ENCODE measurements at places on chromosomes 5 and 9.

DNA sequence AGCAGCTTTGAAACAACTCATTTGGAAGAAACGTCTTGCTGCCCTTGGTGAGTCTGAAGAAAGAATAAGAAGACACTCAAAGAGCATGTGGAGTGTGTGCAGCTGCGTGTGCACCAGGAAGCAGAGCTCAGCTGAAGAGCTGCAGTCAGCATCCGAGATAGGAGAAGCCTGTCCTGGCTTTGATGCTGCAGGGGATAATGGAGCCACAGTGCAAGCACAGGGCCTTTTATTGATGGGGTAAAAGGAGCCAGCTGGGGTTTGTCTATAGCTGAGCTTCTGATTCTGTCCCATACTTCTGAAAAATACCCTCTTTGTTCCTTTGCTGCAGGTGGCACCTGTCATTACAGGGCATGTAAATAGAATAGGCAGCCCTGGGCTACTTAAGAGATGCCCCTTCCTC, 375.7 kb upstream of the ZNF462 start:
- no peak for DNase-seq

DNA sequence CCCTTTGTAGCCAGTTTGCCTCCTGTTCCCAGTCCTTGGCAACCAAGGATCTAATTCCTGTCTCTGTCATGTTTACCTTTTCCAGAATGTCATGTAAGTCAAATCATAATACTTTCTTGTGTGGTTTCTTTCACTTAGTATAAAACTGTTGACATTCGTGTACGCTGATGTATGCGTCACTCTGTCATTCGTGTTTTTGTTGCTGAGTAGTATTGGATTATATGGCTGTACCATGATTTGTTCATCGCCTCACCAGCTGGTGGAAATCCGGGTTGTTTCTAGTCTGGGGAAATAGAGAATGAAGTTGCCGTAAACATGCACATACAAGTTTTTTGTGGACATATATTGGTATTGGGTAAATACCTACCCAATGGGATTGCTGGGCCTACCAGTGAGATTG, 97.4 kb downstream of the ANGPTL2 start:
- DNase-seq = no peak

- no peak for DNase-seq
These were observed 214.4 kb upstream of the MVB12B start for GRCh38 chr9:126112135-126112720.

DNA sequence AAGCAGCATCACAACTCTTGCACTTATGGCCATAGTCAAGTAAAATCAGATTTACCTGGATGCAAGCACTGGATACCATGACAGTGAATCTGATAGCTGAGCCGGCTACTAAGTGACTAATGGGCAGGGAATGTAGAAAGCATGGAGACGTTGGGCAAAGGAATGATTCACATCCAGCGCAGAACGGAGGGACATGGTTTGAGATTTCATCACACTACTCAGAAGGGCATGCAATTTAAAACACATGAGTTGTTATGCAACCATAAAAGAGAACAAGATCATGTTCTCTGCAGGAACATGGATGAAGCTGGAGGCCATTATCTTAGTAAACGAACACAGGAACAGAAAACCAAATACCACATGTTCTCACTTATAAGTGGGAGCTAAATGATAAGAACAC, 169.1 kb upstream of the PIK3R1 start:
- DNase-seq = no peak

DNA sequence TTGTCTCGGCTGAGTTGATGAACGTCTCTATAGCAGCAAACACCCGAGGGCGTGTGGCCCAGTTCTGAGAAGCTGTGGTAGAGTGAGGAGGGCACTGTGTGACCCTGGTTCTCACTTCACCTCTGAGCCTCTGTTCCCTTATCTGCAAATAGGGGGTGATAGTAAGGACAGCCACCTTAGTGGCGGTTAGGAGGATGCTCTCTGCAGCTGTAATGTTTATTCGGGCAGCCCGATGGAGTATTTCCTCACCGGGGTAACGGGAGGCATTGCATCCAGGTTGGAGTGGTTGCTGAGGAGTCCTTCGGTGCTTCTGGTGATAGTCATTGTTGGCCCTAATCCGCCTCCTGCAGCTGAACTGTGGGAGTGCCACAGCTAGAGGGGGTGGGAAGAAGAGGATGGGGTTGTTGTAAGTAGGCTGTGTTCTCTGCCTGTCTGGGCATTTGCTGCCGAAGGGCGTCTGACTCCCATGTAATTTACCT, 13.9 kb downstream of the PRRC2B start:
- DNase-seq = no peak

DNA sequence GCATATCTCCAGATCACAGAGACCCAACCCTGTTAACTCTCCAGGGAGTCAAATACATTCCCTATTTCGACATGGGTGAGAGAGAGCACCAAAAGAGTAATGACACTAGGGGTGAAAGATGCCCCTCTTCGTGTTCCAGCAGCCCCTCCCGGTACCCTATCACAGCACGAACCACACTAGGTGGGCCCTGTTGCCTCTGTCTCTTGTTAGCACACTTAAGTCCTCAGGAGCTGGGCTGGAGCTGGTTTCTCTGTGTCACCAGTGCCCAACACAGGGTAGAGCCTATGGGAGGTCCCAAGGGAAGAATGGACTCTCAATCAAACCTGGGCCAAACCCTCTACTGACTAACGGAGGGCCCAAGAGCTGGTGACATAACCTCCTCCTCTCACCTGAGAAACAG, 1.2 kb downstream of the CDK20 start:
- DNase-seq = no peak
